HTR-8/SVneo (cell line): ENCODE measurements at places on chromosomes 3 and 15.
A peak's percentile ranks its signal among the peaks of the same experiment; 100 is the strongest.

GRCh38 chr15:97196048-97197014 is 764.2 kb upstream of the ARRDC4 start:
- no peak for DNase-seq

DNA sequence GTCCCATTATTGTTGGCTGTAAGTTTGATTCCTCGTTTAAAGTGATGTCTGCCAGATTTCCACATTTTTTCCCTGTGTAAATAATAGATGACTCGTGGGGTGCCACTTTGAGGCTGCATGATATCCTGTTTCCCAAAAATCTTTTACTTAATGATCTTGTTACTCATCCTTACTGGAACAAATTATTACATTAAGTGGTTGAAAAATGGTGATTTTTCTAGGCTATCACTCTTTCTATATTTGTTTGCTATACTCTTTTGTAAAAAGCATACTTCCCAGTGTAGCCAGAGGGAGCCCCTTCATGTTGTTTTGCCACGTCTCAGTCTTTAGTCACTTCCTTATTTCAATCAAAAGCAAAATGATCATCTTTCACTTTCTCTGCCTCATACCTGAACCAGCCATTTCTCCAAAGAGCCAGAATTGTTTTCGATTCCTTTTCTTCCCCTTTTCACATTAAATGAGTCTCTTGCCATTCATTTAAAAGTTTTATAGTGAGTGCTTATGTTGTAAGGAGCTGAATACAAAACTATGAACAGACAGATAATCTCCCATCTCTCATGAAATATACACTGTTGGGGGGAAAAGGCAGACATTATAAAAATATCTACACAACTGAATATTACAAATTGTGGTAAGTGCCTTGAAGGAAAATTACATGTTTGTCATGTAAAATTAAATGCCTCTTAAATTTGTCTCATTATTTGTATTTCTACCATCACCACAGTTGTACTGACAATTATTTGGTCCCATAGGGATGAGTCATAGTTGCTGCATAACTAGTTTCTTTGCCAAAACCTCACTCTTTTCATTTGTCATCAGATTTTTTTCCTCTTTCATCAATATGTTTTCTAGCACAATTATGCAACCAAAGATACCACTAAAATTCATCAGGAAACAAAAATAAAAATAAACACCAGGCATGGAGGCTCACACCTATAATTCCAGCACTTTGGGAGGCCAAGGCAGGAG is 41.5 kb downstream of the ADGRG7 start:
- peak; percentile 36 for DNase-seq

- DNase-seq, result no peak
These were observed 51.8 kb upstream of the CGNL1 start for GRCh38 chr15:57324590-57324890.

- no peak for DNase-seq
These were observed 47.5 kb downstream of the MYH15 start for GRCh38 chr3:108462899-108463298.
